Mesothelial cell of epicardium (in vitro differentiated cells): ENCODE measurements at places on chromosomes 7 and 10. TPM values are rescaled to one million over a fixed set of nuclear protein-coding genes. Genes with fewer than 3 reads are reported as not detected.

DNA sequence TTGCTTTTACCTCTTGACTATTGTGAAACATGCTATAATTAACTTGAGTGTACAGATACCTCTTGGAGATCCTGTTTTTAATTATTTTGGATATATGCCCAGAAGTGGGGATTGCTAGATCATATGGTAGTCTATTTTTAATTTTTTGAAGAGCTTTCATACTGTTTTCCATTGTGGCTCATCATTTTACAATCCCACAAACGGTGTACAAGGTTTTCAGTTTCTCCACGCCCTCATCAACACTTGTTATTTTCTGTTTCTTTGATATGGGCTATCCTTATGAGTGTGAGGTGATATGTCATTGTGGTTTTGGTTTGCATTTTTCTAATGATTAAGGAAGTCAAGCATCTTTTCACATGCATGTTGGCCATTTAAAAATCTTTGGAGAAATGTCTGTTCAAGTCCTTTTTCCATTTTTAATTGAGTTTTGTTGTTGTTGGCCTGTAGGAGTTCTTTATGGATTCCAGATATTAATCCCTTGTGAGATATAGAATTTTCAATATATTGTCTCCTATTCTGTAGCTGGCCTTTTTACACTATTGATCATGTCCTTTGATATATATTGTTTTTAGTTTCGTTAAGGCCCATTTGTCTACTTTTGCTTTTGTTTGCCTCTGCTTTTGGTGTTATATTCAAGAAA lies 7.5 kb downstream of the AGK start:
- no peak for DNase-seq
- H3K27ac ChIP-seq, result no peak overlapping the region
- H3K36me3 ChIP-seq, result peaks cover 53% of the 10 kb centered on the region
- no peaks in the 10 kb centered on the region for H3K4me1 ChIP-seq
- no peak overlapping the region for H3K4me3 ChIP-seq

- no peak overlapping the region for H3K4me3 ChIP-seq
- H3K36me3 ChIP-seq, result no peaks in the 10 kb centered on the region
- H3K27ac ChIP-seq, result no peak overlapping the region
- no peaks in the 10 kb centered on the region for H3K27me3 ChIP-seq
- no peak for DNase-seq
Observed at GRCh38 chr7:10128748-10129147, 844.9 kb upstream of the PHF14 start.

Gene SPDYE2B
- total RNA-seq, result not detected in 3 replicates

DNA sequence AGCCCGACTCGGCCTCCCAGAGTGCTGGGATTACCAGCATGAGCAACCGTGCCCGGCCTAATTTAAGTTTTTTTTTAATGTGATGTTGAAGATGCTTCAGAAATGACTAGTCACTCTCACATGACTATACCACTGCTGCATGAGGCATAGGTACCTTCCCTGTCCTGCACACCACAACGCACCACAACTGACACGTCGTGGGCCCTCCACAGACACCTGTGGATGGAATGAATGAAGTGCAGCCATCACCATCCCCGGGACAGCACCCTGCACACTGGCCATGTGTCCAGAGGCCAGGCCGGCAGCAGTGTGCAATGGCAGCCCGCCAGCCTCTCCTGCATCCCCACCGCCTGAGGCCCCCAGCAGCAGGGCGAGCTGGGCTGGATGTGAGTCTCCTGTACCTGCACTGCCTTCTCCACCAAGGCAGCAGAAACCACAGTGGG lies 55.1 kb downstream of the VOPP1 start:
- no peak for DNase-seq
- H3K4me1 ChIP-seq, result no peaks in the 10 kb centered on the region
- no peaks in the 10 kb centered on the region for H3K27me3 ChIP-seq
- H3K4me3 ChIP-seq, result no peak overlapping the region
- peaks cover 12% of the 10 kb centered on the region for H3K36me3 ChIP-seq

Gene STEAP1B
- total RNA-seq, result 0.29 to 0.58 TPM in 2 of 3 replicates, not detected in the other

- DNase-seq, result no peak
- no peak overlapping the region for H3K27ac ChIP-seq
- no peaks in the 10 kb centered on the region for H3K27me3 ChIP-seq
- H3K4me1 ChIP-seq, result peaks cover 3% of the 10 kb centered on the region
- H3K4me3 ChIP-seq, result no peak overlapping the region
Observed at GRCh38 chr7:51244053-51244452, 72.6 kb downstream of the COBL start.

Gene PPIF
- total RNA-seq, result 35.1 to 37.3 TPM (median 36.3 TPM) in 3 replicates
